CD4-positive, alpha-beta T cell treated with Interleukin-10 for 1 hour (primary cell): ENCODE measurements at places on chromosomes 13 and 19.
A peak's percentile ranks its signal among the peaks of the same experiment; 100 is the strongest.

- DNase-seq, result no peak
Observed at GRCh38 chr13:59861676-59862075, 302.1 kb downstream of the DIAPH3 start.

- peak; percentile 51 for DNase-seq
Observed at GRCh38 chr19:49453757-49454240, 774 bp downstream of the ALDH16A1 start.

GRCh38 chr19:12485052-12485416, 418 bp upstream of the ZNF709 start:
- no peak for DNase-seq

DNA sequence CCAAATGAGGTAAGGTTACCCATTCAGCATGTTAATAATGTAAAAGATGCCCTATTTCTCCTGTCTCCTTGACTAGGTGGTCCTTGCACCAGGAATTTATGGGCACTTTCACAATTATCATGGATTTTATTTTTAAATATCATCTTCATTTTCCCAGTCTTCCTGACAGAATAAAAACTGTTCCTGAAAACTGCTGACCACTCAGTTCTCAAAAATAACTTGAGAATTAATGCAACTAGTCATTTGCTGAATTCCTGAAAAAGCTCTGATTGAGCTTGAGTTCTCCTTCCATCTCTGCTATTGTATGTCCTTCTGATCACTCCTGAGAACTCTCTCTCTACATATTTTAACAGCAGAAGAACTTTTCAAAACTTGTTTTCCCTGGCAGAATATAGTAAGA, 55.0 kb downstream of the DCLK1 start:
- DNase-seq, result no peak

DNA sequence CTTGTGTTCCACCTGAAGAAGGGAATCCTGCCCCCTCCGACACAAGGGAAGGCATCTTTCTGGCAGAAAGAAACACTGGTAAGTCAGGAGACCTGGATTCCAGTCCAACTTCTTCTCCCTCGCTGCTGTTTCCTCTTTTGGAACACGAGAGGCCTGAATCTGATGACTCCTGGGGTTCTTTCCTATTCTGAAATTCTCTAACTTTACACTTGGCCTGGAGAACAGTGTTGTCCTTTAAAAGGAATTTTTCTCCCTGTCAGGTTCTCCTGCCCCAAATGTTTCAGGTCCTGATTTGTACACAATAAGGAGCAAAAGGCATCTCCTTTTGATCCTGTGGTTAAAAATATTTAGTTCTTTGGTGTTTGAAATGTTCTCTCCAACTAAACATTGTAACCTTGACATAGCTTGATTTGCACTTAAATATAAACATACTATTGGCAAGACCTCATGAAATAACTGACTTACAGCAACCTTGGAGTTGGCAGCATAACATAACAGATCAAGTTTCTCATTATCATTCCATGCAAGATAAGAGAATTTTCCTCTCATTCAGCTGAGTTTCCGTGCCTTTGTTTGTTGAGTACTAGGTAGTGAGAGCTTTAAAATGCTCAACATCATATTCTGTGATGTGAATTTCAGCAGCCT, 244.8 kb downstream of the COG6 start:
- DNase-seq, result no peak

GRCh38 chr19:13095393-13095784, 7.3 kb downstream of the LYL1 start:
- DNase-seq, result no peak

- DNase-seq, result peak; percentile 30
Observed at GRCh38 chr13:75761369-75761768, 125.2 kb downstream of the LMO7 start.

- no peak for DNase-seq
Observed at GRCh38 chr19:29871143-29871542, 59.4 kb downstream of the CCNE1 start.

DNA sequence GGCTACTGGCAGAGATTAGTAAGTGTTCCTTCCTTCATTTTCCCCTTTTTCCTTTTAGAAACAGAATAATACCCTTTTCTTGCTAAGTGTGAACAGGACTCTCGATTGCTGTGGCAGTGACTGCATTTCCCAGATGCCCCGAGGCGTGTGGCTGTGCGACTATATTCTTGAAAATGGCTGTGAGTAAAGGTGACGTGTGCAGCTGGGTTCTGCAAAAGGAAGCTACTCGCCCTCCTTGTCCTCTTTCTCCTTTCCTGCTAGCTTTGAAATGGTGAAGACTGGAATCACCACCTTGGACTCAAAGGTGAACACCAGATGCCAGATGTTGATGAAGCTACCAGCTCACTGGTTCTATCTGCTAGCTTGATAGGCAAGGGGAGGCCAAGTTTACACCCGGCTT, 121.4 kb downstream of the MIPEP start:
- no peak for DNase-seq

- no peak for DNase-seq
Observed at GRCh38 chr13:26693749-26694463, 66.7 kb downstream of the GPR12 start.
